Stimulated activated CD4-positive, alpha-beta T cell treated with anti-CD3 and anti-CD28 coated beads, Interleukin-1b, Interleukin-23, amount 100 ng/mL, for 4 hours (primary cell): ENCODE measurements at places on chromosomes 2 and 18.

DNA sequence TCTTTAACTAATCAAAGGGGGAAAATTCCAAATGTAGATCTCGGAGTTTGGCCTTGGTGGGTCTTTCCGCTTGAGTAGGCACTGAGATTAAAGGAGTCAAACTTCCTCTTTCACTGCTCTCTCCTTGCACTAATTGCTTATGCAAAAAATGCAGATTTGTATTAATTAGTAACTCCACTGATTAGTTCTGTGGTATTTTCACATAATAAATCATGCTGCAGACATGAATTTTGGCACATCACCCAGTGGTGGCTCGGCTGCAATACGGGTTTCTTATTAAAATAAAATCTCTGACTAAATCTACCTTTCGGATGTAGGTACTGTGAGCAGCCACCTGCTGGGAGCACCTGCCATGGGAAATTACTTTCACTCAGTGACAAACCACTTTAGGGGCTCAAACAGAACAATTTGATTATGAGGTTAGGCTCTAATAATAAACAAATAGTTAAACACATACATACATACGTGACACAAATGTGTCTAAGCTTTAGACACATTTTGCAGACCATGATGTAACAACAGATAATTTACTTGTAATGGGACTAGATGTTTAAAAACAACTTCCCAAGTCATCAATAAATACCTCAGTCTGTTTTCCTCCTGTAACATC lies 6.4 kb upstream of the NEUROD1 start:
- DNase-seq: no peak

GRCh38 chr2:66235428-66235827 lies 199.5 kb upstream of the MEIS1 start:
- no peak for DNase-seq

DNA sequence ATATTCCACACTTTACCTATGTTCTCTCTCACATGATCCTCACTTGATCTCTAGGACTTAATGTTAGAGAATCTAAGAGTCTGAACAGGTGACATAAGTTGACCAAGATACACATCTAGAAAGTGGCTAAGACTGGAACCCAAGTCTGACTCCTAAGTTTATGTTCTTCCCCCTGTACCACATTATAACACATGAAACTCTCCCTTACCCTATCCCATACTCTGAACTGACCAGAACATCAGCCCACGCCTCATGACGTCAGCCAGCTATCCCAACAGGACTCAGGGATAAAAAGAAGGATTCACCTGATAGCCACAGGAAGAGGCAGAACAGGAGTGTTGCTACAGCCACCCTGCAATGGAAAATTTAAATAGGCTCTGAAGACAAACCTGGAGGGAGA lies 392.2 kb downstream of the ZEB2 start:
- no peak for DNase-seq

- no peak for DNase-seq
Observed at GRCh38 chr2:54559593-54560145, 103.5 kb downstream of the SPTBN1 start.

- DNase-seq: no peak
Observed at GRCh38 chr2:25397777-25398176, 56.1 kb upstream of the DNMT3A start.

DNA sequence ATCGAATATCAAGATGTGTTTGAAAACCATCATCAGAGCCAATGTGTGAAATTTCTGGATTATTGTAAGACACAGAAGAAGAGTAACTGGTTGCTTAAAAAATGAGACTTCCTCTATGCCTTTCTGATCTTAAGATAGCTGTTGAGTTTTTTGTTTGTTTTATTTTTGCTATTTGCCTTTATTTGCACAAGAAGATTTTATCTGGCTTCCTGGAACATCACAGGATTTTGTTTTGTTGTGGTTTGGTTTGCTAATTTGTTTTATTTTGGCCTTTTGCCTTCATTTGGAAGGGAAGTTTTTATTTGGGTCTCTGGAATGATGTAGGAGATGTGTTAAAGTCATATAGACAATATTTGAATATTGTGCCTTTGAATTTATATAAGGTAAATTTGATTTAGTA lies 3.9 kb upstream of the CYTIP start:
- no peak for DNase-seq

- DNase-seq: no peak
Observed at GRCh38 chr2:74327627-74328026, 15.6 kb downstream of the SLC4A5 start.

- DNase-seq: no peak
Observed at GRCh38 chr2:191791953-191792560, 54.8 kb downstream of the CAVIN2 start.

GRCh38 chr18:46337271-46337670 lies 233.1 kb downstream of the HAUS1 start:
- no peak for DNase-seq

DNA sequence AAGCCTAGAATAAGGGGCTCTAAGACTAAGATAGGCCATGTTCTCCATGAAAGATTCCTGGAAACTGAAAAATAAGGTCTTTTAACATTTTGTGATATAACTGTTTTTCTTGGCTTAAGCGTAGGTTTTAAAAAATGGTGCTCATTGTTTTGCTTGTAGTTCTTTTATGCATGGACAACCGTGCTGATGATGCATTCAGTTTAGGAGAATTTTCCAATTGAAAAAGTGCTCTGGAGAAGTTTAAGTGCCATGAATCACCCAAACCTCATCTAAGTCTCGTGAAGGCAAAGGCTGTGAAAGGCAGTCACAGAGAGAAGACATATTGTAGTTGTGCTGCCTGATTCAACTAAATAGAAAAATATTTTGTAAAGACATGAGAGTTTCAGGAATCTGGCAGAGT lies 111.8 kb upstream of the GAREM1 start:
- no peak for DNase-seq

- DNase-seq: no peak
Observed at GRCh38 chr18:8938817-8939216, 163.7 kb upstream of the NDUFV2 start.

DNA sequence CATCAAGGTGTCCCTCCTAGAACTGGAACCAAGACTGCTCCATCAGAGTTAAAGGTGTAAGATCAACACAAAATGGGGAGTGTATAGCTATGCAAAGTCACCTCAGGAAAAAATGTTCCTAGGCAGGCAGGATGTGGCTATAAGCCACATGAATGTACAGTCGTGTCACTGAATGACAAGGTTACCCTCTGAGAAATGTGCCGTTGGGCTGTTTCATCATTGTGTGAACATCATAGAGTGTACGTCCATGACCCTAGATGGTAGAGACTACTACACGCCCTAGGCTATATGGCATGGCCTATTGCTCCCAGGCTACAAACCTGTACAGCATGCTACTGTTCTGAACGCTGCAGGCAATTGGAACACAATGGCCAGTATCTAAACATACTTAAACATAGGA lies 24.5 kb downstream of the TYMS start:
- no peak for DNase-seq

DNA sequence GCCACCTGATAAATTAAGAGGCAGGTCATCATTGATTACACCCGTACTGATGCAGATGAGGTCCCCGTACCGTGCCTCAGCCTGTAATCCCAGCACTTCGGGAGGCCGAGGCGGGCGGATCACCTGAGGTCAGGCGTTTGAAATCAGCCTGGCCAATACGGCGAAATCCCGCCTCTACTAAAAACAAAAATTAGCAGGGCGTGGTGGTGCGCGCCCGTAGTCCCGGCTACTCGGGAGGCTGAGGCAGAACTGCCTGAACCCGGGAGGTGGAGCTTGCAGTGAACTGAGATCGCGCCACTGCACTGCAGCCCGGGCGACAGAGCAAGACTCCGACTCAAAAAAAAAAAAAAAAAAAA lies 683 bp upstream of the ENOSF1 start:
- no peak for DNase-seq

GRCh38 chr2:144592500-144593256 lies 72.8 kb upstream of the ZEB2 start:
- no peak for DNase-seq
